ENCODE measurements at places on chromosomes 3 and 15.

DNA sequence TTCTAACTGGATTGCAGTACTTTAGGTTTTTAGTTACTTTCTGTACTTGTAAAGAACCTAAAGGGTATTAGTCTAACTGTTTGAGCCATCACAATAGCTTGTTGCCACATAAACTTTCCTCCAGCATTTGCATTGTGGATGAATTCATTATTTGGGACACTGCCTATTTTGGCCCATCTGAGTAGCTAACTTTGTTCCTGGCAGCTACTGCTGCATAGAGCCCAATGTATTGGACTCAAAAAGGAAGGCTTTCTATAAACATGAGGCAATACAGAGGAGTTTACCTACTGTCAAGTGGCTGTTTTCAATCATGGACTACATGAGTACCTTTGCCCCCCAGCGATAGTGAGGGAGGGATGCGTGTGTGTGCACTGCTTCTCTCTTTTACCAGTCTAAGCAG lies 1.9 kb downstream of the ROBO2 start:
- DNase-seq, result no peak

DNA sequence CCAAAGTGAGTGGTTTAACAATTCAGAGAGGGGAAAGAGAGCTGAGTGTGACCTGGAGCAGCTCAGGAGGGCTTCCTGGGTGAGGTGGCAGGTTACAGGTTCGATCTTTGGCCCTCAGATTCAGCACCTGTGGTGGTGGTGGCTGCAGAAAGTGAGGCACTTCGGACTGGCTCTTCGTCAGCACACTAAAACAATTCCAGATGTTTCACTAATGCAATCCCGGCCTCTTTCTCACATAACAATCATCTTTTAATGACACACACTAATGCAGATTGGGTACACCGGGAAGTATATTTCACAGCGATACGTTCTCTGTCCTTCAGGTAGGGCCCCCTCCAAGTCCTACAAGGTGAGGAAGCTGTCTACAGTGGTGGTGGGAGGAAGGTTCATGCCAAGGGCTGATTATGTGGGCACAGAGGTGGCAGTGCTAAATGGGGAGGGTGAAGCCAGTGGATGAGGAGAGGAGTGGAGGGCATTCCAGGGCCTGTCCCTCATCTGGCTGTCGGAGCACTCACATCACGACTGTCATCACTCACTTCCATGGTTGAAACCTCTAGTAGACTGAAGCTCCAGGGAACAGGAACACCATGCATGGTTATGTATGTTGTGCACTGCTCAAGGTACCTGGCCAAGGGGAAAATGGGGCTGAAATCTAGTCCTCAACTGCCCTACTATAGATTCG lies 171.1 kb downstream of the RAB11A start:
- DNase-seq, result no peak

DNA sequence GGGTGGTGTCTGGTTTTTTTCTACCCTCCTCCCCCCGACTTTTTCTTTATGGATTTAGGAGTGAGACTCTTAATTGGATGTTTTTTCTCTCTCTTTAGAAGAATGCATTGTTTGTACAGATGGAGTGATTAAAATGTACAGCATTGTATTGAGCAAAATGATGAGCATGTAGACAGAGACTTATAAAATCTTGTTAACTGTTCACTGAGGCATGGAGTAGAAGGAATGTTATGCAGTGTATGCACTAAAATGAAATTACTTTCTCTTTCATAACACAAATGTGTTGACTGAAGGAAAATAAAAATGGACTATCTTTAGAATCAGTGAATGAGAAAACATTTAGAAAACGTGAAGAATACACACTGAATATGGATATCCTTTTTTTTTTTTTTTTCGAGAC lies 39.8 kb downstream of the ZFAND6 start:
- no peak for DNase-seq

- no peak for DNase-seq
These were observed 97.5 kb downstream of the DNAJB8 start for GRCh38 chr3:128369121-128369703.

DNA sequence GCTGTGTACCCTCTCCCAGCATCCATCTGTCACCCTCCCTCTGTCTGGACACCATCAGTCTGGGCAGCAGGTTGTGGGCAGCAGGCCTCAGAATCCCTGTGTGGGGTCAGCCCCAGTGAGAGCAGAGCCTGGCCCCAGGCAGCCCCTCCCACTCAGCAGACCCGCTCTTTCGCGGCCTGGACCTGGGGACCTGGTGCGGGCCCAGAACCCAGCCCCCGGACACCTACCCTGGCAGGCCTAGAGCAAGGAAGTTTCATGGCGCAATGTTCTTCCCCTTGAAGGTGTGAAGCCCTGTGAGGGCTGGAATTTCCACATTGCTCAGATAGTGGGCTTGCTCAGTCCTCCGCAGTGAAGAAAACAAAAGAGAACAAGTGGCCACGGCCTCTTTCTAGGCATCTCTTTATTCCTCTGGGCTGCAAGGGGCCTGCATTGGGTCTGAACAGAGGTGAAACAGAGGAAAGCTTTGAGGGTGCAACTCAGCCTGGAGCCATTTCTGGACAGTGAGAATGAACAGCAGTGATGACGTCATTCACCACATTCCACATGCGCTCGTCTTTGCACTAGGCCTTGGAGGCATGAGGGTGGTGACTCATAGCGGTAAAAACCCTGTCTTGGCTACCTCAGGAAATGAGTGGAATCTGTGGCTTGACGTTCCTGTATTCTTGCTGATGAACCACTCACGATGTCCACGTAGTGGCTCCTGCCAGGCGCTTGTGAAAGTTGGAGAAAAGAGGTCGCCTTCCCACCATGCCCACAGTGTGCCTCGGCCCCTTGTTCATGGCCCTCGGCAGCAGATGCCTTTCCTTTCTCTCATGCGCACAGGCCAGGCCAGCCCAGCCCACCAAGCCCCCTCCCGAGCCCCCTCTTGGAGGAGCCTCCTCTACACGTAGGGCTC lies 66.1 kb downstream of the SLC30A4 start:
- peak; percentile 94 for DNase-seq

DNA sequence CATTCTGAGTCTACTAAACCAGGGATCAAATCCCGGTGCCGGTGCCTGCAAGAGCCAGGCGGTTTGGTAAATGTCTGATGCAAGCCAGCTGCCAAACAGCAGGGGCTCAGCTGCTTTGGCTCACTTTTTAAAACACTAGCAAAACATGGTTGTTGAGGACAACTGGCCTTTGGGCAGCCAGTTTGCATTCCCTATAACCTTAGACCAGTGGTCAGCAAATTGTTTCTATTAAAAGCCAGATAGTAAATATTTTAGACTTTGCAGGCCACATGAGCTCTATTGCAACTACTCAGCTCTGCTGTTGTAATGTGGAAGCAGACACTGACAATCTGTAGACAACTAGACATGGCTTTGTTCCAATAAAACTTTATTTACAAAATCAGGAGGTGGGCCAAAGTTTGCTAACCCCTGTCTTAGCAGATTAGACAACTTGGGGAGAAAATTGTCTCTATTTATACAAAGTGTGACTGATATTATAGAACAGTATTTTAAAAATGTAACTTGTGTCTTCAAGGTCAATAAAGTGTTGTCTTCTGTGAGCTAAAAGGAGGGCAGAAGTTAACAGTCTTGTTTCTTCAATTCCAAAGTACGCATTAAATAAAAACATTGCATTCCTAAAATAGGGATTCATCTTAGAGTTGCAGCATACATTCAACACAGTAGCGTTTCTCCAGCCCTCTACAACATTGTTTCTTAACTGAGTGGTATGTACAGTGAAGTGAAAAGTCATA lies 67.6 kb downstream of the SSUH2 start:
- no peak for DNase-seq

GRCh38 chr3:40969756-40970466 lies 229.4 kb upstream of the CTNNB1 start:
- DNase-seq, result peak; percentile 35

DNA sequence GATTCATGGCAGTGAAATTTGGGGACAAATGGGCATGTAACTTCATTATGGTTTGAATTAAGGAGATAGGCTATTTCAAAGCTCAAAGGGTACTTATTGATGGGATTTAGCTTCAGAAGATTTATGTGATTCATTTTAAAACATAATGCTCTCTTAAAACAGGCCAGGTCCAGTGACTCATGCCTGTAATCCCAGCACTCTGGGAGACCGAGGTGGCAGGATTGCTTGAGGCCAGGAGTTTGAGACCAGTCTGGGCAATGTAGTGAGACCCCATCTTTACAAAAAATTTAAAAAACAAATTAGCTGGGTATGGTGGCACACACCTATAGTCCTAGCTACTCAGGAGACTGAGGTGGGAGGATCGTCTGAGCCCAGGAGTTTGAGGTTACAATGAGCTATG lies 11.5 kb downstream of the THAP10 start:
- no peak for DNase-seq

DNA sequence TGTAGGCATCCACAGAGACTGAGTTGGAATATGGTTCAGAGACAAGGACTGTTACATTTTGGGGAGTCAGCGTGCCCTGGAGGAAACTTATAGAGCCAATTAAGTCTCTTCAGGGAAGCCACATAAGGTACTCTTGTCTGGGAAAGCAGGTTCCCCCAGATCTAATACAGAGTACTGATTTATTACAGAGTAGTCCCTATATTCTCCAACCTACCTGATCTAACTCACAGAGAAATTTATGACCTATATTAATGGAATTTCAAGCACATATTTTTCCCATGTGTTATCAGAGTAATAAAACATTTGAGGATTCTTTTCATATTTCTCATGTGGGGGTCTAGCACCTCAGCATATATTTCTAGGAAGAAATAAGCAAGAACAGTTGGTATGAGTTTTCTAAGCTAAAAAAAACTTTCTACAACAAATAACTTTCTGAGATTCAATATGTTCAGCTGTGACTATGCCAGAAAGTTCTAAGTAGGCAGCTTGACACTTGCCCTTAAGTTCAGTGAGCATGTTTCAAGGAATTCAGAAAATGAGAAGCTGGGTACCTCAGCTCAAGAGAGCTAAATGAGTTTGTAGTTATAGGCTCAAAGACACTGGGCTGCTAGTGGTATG lies 75.3 kb upstream of the COL8A1 start:
- DNase-seq, result no peak

GRCh38 chr3:171480526-171480925 lies 20.3 kb upstream of the TNIK start:
- peak; percentile 9 for DNase-seq

DNA sequence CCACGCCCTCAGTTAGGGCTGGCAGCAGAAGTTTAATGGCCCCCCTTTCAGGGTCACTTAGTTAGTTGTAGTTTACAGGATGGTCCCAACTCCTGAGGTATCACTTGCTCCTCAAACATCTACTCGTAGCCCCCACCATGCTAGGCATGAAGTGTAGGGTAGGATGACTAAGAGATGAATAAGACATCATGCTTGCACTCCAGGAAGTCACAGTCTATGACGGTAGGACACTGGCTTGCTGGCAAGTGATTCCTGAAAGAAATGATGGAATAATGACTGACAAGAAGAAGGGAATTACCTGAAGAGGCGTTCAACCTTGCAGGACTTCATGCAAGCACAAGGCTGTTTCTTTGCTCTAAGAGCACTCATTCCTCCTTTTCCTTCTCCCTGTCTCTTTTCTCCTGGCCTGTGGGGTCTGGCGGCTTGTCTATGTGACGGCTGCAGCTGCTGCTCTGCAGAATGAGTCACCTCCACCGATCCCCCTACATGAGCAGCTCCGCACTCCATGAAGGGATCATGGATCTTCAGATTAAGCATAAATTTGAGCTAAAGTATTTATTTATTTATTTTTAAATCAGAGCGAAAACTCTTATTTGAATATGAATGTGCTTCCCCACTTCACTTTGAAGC lies 82.9 kb upstream of the BOC start:
- DNase-seq, result no peak

DNA sequence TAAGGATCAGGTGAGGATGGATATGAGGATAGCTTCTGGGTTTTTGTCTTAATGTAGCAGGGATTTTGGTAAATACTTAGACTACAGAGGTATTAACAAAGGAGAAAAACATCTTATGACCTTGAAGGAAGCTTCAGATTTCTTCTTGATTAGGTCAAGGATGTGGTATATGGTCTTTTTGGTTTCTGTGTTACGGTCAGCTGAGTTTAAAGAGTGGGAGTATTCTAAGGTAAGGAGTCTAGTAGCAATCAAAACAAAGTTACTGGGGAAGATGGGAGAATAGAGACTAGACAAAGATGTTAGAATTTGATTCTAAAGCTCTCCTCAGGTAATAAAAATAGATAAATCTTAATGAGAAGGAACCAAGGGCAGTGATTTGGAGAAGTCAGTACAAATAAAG lies 6.2 kb downstream of the HMG20A start:
- no peak for DNase-seq

- DNase-seq, result no peak
These were observed 76.6 kb downstream of the C3orf70 start for GRCh38 chr3:185076219-185076618.

DNA sequence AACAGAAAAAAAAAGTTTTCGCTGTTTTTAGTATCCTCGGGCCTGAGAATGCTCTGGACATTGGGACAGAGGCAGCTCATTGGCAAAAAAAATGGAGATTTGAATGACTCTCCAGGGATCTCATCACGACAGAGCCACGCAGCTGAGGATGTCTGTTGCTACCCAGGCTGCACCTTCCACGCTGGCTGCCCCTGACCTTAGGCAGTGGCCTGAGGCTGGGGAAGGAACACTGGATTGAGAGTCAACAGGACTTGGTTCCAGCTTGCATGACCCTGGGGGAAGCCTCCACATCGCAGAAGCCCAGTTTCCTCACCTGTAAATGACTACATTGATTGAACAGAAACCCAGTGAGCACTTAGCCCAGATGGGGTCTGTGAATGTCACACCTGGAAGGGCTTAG lies 8.7 kb upstream of the ACSBG1 start:
- DNase-seq, result no peak

GRCh38 chr3:18246336-18247060 lies 178.6 kb downstream of the SATB1 start:
- DNase-seq, result no peak

DNA sequence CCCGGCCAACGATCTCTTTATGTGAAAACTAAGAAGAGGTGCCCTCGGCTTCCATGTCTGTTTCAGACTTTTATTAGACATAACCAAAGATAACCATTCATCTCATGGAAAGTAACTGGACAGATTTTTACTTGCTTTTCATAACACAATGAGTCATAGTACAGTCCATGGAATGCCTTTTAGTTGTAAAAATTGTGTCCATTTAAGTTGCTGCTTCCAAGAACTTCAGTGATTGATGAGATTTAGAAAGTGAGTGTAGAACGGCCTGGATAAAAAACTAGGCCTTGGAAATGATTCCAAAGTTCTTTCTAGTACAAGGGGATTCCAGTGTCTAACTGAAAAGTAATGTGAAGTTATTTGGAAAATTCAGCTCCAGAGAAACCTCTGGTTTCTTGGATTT lies 10.8 kb downstream of the EIF2AK4 start:
- DNase-seq, result no peak

DNA sequence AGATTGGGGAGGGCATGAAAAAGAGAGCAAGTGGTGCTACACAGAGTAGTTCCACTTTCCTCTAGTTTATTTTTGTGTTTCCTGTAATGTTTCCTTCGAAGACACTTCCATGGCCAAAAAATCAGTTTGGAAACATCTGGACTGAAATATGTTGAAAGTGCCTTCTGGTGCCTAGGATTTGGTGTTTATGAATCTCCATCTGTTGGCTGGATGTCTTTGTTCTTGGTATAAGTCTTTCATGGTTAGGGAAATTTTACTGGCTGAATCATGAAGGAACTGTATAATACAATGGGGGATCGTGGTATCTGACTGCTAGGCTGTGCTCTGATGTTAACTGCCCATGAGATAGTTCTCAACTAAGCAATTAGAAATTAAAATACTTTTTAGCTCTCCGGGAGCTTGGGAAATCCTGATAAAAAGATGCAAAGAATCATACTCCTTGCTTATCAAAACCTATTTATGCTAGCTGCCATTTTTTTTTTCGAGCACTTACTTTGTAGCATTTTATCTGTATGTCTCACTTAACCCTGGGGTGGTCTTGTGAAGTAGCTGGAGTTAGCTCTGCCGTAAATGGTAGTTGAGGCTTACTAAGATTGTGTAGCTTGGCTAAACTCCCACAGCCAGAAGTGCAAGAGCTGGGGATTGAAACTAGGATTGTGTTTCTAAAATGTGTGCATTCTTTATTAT lies 21.9 kb downstream of the AKAP13 start:
- DNase-seq, result peak; percentile 28
